ENCODE measurements at places on chromosomes 3 and 15.

- ATAC-seq = no peak
Observed at GRCh38 chr3:24846286-24846860, 351.7 kb upstream of the THRB start.

GRCh38 chr3:156611870-156612494 lies 57.1 kb upstream of the SSR3 start:
- ATAC-seq = no peak

GRCh38 chr3:126926684-126927400 lies 56.1 kb upstream of the PLXNA1 start:
- ATAC-seq = peak; percentile 90

DNA sequence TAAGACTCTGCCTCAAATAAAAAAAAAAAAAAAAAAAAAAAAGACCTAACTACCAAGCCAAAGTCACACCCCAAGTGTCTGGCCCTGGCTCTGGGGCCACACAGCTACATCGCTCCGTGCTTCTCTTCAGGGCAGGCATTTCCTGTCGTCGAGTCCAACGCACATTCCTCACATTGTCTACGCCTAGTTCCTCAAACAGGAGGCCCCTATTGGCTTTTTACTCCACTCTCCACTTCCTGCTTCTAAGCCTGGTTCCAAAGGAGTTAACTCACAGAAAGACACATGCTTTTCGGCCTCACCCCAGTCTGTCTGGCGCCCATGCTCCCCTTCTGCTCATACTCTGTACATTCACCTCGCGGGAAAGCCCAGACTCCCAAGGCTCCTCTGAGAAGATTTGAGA lies 28.8 kb downstream of the KNG1 start:
- ATAC-seq = peak; percentile 36

- ATAC-seq = no peak
Observed at GRCh38 chr3:66320390-66320789, 99.6 kb downstream of the SLC25A26 start.

GRCh38 chr15:26126070-26126469 lies 262.9 kb upstream of the ATP10A start:
- ATAC-seq = peak; percentile 55

DNA sequence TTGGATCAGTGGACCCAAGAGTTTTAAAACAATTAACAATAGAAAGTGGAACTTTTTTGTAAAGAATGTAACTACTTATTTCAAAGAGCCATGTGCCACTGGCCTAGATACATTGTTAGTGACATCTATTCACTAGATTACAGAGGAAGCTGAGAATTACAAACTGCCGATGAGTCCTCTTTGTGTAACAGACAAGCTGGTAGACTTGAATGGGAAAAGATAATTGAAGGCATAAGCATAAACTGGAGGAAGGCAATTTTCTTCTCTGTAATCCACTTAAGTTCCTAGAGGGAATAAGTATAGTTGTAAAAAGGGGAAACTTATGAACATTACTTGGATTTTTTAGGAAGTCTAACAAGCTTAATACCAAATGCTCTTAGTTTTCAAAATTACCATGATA lies 15.1 kb downstream of the THUMPD3 start:
- ATAC-seq = no peak

All from gastroesophageal sphincter (tissue), 4 donors.